ENCODE measurements at places on chromosomes 2 and 18.

DNA sequence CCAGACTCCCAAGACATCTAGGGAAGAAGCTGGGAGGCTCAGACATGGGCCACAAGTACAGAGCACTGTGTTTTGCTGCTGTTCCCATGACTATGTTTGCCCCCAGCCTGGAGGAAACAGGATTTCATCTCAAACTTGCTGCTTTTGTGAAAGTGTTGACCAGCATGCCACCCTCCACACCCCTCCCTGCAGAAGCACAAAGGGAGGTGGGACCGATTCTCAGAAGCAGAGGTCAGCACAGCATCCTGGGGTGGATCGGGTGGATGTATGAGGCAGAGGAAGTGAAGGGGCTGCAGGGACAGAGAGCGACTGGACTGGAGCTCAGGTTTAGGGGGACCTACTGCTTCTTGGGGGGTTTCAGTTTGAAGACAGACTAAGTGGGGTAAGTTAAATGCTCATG, 209.2 kb downstream of the ZNF516 start:
- DNase-seq: no peak

GRCh38 chr2:179262077-179262660, 2.5 kb downstream of the SESTD1 start:
- DNase-seq: no peak

DNA sequence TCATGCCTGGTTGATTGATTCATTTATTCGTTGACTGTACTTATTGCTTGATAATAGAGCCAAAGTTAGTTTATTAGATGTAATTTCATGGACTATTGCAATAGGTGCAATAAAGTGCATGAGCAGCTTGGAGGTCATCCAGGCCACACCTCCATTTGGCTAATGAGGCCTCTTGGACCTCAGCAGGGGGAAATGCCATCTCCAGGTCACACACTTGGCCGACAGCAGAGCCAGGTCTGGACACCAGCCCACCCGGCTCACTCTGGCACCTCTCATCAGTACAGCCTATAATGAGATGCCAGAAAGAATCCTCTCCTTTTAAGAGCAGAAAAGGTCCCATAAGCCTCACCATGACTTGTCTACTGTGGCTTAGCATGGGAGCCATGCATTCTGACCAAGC, 71.2 kb upstream of the AFF3 start:
- DNase-seq: no peak

- DNase-seq: no peak
Measured at GRCh38 chr18:23920054-23920453, 94.5 kb upstream of the TTC39C start.

DNA sequence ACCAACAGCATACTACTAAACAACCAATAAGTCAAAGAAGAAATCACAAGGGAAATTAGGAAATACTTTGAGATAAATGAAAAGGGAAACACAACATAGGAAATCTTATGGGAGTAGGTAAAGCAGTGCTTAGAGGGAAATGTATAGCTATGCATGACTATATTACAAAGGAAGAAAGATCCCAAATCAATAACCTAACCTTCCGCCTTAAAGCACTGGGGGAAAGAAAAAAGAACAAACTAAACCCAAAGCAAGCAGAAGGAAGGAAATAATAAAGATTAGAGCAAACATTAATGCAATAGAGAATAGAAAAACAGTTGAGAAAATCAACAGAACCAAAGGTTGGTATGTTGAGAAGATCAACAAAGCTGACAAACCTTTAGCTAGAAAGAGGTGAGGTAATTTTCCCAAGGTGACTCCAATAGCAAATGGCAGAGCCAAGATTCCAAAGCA, 49.9 kb downstream of the DDX1 start:
- no peak for DNase-seq

- no peak for DNase-seq
Measured at GRCh38 chr2:53527056-53527455, 240.5 kb upstream of the CHAC2 start.

- no peak for DNase-seq
Measured at GRCh38 chr2:100197631-100198153, 55.3 kb upstream of the AFF3 start.

GRCh38 chr2:107137706-107138105, 251.7 kb upstream of the ST6GAL2 start:
- no peak for DNase-seq

GRCh38 chr2:236947896-236948295, 137.8 kb upstream of the COPS8 start:
- DNase-seq: no peak

- no peak for DNase-seq
Measured at GRCh38 chr2:74142340-74142739, 5.4 kb downstream of the BOLA3 start.

- DNase-seq: no peak
Measured at GRCh38 chr2:111620281-111620680, 263.7 kb downstream of the ANAPC1 start.

GRCh38 chr2:48169141-48169592, 262.9 kb upstream of the FBXO11 start:
- DNase-seq: no peak

GRCh38 chr2:41935825-41936224, 112.0 kb upstream of the PKDCC start:
- no peak for DNase-seq

DNA sequence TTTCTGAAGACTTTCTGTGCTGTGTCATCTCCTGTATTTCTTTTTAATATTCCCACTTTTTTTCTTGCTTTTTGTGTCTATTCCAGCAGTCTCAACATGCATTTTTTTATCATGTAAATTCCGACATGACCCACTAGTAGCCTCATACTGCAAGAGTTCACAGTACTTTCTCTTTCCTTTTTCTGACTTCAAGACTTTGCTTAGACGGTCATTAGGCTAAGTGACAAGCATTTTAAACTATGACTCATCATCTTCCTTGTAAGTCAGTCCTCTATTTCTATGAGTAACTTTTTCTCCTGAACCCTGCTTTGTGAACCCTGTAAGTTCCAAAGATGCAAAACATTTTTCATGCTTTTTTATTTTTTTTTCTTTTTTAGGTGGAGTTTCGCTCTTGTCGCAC, 381.2 kb downstream of the TXNL1 start:
- no peak for DNase-seq

GRCh38 chr18:77167251-77167650, 34.7 kb upstream of the MBP start:
- no peak for DNase-seq

GRCh38 chr2:676647-677055, 555 bp downstream of the TMEM18 start:
- peak; percentile 91 for DNase-seq

DNA sequence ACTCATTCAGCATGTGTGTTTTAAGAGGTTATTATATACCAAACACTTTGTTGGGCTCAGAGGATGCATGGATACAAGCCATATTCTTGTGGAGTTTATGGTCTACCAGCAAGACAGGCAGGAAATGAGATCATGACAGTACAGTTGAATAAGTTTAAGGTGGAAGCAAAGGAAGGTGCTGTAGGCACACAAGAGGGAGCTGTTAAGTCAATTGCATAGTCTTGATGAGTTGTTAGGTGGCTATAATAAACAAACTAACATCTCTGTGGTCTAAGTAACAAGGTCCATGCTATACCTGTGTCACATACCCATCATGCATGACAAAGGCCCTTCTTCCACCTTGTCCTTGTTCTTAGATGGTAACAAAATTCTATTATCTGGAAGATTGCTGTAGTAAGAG, 538.3 kb downstream of the CNTNAP5 start:
- no peak for DNase-seq

DNA sequence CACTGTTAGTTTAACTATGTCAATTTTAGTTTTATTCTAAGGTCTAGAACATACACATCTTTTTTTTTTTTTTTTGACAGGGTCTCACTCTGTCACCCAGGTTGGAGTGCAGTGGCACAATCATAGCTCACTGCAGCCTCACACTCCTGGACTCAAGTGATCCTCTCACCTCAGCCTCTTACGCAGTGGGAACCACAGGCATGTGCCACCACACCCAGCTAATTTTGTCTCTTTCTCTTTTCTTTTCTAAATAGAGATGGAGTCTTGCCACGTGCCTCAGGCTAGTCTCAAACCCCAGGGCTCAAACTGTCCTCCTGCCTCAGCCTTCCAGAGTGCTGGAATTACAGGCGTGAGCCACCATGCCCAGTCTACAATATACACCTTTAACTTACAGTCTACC, 69.5 kb upstream of the CHRNA1 start:
- DNase-seq: no peak

DNA sequence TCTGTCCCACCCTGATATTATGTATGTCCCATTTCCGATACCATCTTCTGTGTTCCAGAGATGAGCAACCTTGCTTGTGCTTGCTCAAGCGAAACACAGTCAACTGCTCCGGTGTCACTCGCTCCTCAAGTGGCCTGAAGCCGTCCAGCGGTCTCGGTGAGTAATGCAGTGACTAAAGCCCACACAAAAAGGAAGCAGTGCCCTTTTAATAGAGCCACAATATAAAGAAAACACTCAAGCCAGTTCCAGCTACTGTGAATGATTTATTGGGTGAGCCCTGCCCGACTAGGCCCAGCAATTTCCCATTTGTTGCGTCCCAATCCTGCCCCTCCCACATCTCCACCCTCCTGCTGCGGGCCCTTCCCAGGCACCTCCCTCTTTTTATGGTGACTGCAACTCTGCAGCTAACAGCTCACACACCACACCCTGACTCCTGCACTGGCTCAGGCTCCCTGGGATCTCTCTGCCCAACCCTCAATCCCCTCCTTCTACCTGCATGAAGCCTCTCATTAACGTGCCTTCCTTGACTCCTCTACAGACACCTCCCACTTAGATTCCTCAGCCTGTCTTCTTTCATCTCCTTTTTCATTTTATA, 44.2 kb upstream of the DSC1 start:
- no peak for DNase-seq

GRCh38 chr18:13192970-13193369, 25.6 kb upstream of the LDLRAD4 start:
- DNase-seq: no peak

DNA sequence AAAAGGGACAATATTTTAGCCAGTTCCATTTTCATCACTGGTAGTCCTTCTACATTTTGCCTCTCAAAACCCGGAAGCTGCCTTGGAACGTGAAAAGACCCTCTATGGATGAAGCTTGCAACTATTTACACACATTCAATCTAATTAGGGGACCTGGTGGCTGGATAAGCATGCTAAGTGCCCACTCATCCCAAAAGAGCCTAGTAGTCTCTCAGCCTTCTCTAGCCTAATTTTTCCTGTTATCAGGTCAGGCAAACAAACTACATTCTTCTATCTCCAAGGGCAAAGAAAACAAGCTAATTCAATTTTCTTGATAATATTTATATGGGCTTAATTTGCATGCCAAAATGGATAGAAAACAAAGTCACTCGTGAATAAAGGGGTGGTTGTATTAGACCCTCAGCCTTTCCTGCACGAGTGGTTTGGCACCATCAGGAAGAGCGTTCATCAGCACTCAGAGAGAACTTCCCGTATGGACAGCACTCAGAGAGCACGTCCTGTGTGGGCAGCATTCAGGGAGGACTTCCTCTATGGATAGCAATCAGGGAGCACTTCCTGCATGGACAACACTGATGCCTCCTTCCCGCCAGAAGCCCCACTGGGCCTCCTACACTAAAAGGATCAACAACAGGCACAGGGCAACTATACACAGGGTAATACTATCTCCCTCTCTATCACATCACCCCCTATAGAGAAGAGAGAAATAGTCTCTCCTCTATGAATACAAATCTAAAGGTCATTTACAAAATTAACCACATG, 122.2 kb downstream of the RBMS1 start:
- no peak for DNase-seq

DNA sequence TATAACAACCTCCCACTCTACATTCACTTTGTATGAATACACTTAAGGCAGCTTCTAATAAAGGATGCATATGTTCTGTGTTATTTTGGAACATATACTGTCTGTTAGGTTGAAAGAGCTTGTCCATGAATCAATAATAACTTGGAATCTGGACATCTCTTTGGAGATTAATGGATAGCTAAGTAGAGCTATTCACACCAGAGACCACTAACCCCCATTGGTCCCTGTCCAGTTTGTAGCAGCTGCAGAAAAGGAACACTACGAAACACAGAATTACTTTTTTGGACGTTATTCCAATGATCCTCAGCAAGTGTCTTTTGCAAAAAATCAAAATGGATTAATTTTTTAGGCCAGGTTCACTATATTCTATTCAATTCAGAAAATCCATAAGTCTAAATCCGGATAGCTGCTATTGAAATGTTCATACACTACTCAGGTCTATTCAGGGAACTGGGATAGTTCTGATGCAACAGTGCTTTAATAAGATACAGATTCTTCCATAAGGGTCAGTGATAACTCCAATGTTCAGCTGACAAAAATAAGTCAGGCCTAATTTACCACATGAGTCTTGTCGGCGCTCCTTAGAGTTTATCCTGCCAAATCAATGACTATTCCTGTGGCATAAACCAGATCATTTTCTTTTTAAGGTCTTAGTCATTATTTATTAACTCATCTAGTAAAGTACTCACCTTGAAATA, 44.2 kb downstream of the NRXN1 start:
- DNase-seq: no peak

- DNase-seq: no peak
Measured at GRCh38 chr2:160474319-160474645, 19.3 kb downstream of the RBMS1 start.

DNA sequence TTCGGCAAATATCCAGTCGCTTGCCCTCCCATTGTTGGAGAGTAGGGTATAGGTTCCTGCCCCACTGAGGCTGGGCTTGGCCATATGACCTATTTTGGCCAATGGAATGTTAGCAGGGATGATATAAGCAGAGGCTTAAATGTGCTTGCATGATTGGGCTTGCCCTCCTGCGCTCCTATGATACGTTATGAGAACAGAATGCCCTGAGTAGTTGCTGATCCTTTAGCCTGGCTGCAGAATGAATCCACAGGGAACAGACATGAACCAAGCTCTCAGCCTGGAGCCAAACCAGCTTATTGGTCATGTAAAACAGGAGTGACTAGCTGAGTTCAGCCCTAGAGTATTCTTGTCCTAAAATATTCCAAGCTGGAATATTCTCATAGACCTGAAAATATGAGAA, 34.8 kb upstream of the IMP4 start:
- DNase-seq: no peak

DNA sequence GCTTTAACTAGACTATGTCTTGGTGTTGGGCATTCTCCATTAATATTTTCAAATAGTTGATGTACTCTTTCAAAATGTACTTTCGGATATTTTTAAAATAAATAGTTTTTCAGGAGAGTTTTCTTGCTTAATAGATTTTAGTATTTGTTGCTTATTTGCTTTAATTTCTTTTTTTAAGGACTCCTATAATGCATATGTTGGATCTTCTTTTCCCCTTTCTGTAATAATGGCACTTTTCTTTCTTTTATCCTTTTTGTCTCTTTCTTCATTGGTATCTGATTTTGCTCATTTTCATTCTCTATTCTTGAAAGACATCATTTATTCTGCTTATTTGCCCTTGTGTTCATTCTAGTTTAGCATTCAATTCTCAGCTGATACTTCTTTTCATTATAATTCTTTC, 791.6 kb downstream of the GALR1 start:
- no peak for DNase-seq

GRCh38 chr2:100383306-100383705, 34.2 kb downstream of the CHST10 start:
- DNase-seq: no peak

GRCh38 chr2:7033136-7033960, 116.1 kb downstream of the RNF144A start:
- no peak for DNase-seq

- no peak for DNase-seq
Measured at GRCh38 chr2:180873219-180873618, 107.2 kb upstream of the UBE2E3 start.
